ENCODE measurements at places on chromosomes 7 and 10.

- no peak overlapping the region for H3K27ac ChIP-seq
- H3K4me1 ChIP-seq = no peaks in the 10 kb centered on the region
- no peaks in the 10 kb centered on the region for H3K36me3 ChIP-seq
- no peak for DNase-seq
- H3K4me3 ChIP-seq = no peak overlapping the region
Observed at GRCh38 chr7:35519971-35520809, 174.7 kb downstream of the HERPUD2 start.

DNA sequence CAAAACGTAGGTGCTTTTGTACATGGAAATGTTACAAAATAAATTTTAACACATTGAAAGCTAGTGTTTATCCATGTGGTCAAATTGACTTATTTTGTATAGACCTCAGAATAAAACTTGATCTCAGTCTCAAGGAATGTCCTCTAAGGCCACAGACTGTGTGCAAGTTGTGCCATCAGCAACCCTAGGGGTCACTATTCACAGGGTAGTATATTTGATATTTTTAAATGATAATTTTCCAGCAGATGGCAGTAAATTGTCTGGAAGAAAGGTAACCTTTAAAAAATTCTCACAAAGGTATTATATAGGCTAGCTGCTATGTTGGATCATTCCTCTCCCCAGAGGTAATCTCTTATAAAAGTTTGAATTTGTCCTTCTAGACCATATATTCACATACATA lies 12.9 kb upstream of the SNX10 start:
- H3K27me3 ChIP-seq = no peaks in the 10 kb centered on the region
- H3K4me1 ChIP-seq = peaks cover 22% of the 10 kb centered on the region
- peak overlapping the region; percentile 63 for H3K27ac ChIP-seq

DNA sequence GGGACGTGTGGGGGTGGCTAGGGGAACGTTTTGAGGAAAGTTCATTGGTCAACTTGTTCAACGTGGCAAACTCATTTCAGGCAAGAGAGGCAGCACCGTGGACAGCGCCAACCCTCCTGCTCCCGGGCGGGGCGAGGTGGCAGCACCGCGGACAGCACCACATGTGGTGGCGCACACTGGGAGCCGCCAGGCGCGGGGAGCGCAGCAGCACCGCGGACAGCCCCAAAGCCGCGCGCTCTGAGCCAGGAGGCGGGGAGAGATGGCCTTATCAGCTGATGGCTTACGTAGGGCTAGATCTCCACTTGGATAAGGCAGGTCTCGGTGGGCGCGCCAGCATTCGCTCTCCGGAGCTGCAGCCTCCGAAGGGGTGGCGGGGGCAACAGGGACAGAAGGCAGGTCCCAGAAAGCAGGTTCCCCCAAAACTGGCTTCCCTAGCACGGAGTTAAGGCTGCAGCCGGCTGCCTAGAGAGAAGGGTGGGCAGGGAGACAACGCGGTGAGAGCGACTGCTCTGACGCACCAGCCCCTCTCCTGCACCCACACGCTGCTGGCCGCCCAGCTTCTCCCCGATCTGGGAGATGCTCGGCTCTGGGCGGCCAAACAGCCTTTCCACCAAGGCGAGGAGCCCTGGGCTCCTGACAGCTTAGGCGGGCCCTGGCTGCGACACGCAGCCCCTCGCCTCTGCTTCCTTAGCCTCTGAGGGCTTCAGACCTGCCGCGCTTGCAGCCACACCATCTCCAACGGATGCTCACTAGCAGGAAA lies at the start of gene HTR5A:
Gene HTR5A, plus strand, starts transcription at position 333 of the 760 bp plus-strand sequence. CDS start 576 bp downstream, outside the sequence.
- no peaks in the 10 kb centered on the region for H3K36me3 ChIP-seq
- peaks cover 25% of the 10 kb centered on the region for H3K27me3 ChIP-seq
- H3K27ac ChIP-seq = no peak within 1 kb of the TSS
- peak; percentile 80 for DNase-seq
- peaks cover 3% of the 10 kb centered on the region for H3K4me1 ChIP-seq

- H3K27me3 ChIP-seq = no peaks in the 10 kb centered on the region
- no peaks in the 10 kb centered on the region for H3K36me3 ChIP-seq
- no peak overlapping the region for H3K4me3 ChIP-seq
- no peak overlapping the region for H3K27ac ChIP-seq
Observed at GRCh38 chr10:20265146-20265545, 448.9 kb downstream of the PLXDC2 start.

GRCh38 chr10:131972474-131973071 lies 9.2 kb downstream of the BNIP3 start:
- H3K4me3 ChIP-seq = peak overlapping the region; percentile 63

DNA sequence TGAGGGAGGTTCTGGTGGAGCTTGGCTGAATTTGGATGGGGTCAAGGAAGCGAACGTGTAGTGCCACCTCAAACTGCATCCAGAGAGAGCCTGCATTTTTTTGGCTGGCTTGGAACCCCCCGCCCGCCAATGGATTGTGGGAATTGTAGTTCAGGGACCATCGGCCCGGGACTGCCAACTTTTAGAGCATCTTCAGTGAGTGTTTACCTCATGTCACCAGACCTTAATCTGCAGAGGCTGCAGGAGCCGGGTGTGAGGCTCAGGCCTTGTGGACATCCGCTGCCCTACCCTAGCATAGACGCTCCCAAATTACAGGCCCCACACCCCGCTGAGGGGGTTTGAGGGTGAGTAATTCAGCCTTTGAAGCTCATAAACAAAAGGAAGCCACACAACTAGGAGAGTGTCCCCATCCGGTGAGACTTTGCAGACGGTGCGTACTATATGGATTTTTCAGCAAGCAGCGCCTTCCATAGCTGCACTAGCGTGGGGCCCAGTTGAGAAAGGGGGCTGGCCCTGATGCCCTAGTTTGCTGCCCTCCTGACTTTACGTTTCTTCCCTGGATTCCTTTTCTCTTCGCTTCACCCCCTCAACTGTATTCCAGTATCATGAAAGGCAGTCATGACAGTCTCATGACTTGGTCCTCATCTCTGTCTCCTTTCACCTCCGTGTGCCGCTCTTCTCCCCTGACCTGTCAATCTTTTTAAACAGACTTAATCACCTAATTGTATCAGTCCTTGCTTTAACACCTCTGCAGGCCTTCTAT lies 717 bp downstream of the CNPY4 start:
- peak overlapping the region; percentile 99 for H3K27ac ChIP-seq
- no peak for DNase-seq
- H3K4me1 ChIP-seq = peaks cover 31% of the 10 kb centered on the region
- H3K27me3 ChIP-seq = no peaks in the 10 kb centered on the region
- no peaks in the 10 kb centered on the region for H3K36me3 ChIP-seq

GRCh38 chr7:113394856-113395255 lies 276.5 kb upstream of the SMIM30 start:
- no peaks in the 10 kb centered on the region for H3K27me3 ChIP-seq
- no peak overlapping the region for H3K4me3 ChIP-seq
- H3K36me3 ChIP-seq = peaks cover under 1% of the 10 kb centered on the region
- no peak overlapping the region for H3K27ac ChIP-seq
- no peaks in the 10 kb centered on the region for H3K4me1 ChIP-seq
- DNase-seq = no peak

- peak overlapping the region; percentile 60 for H3K4me3 ChIP-seq
- H3K27me3 ChIP-seq = no peaks in the 10 kb centered on the region
- peak overlapping the region; percentile 45 for H3K27ac ChIP-seq
- no peak for DNase-seq
- H3K4me1 ChIP-seq = peaks cover 56% of the 10 kb centered on the region
Observed at GRCh38 chr10:69202332-69202731, 17.8 kb upstream of the HKDC1 start.

GRCh38 chr7:141436139-141436538 lies 115.1 kb upstream of the AGK start:
- no peak for DNase-seq
- H3K27me3 ChIP-seq = peaks cover 26% of the 10 kb centered on the region
- H3K27ac ChIP-seq = no peak overlapping the region
- no peaks in the 10 kb centered on the region for H3K36me3 ChIP-seq
- no peaks in the 10 kb centered on the region for H3K4me1 ChIP-seq
- H3K4me3 ChIP-seq = no peak overlapping the region

DNA sequence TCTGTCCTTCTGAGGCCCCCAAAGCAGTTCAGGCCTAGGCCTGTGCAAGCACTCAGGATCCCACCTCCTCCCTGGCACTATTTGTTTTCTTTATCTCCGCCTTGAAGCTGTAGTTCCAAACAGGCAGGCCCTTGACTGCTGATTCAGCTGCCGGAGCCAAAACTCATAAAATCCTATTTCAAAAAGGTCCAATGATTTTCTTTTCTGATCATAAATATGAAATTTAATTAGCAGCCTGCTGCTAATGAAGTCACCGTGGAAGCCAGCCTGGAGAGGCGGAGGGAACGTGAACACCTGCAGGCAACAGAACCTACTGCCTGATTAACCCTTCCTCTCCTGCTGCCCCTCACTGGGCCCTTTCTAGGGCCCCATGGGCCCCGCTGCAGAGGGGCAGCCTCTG lies 60.1 kb downstream of the CARD11 start:
- H3K4me1 ChIP-seq = peaks cover 70% of the 10 kb centered on the region
- H3K27me3 ChIP-seq = no peaks in the 10 kb centered on the region
- H3K36me3 ChIP-seq = peaks cover 4% of the 10 kb centered on the region
- peak overlapping the region; percentile 83 for H3K27ac ChIP-seq
- peak overlapping the region; percentile 39 for H3K4me3 ChIP-seq

DNA sequence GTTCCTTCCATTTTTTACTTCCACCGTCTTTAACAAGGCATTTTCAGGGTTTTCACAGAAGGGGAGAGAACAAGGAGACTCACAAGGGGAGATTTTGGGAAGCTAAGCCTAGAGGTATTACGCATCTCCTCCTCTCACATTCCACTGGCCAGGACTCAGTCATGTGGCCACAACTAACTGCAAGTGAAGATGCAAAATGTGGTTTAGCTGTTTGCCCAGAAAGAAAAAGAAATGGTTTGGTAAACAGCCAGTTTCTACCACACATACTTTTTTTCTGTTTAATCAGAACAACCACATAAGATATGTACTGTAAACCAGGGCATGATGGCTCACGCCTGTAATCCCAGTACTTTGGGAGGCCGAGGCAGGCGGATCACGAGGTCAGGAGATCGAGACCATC lies 21.4 kb upstream of the HELLS start:
- no peak for DNase-seq
- no peak overlapping the region for H3K4me3 ChIP-seq
- no peaks in the 10 kb centered on the region for H3K4me1 ChIP-seq

DNA sequence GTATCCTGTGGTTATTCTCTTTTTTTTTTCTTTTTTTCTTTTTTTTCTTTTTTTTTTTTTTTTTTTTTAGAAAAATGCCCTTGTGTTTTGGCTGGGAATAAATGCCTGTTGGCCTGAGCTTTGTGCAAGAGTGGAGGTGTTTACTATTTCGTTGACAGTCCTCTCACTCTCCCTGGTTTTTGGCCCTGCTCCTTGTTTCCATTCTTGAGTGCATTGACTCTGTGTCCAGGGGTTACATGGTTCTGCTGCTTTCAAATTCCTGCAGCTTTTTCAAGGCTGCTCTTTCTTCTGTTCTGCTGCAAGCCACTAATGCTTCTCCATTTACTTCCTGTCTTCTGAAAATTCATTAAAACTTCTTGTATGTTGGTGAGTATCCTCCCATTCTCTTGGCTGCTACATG lies 59.7 kb upstream of the TBX20 start:
- no peak for DNase-seq
- no peaks in the 10 kb centered on the region for H3K4me1 ChIP-seq
- H3K27ac ChIP-seq = no peak overlapping the region
- H3K36me3 ChIP-seq = no peaks in the 10 kb centered on the region

GRCh38 chr7:17178545-17178944 lies 119.9 kb upstream of the AHR start:
- H3K27ac ChIP-seq = no peak overlapping the region
- peaks cover 6% of the 10 kb centered on the region for H3K27me3 ChIP-seq
- no peaks in the 10 kb centered on the region for H3K4me1 ChIP-seq
- H3K4me3 ChIP-seq = no peak overlapping the region
- DNase-seq = no peak

- H3K36me3 ChIP-seq = no peaks in the 10 kb centered on the region
- H3K4me3 ChIP-seq = no peak overlapping the region
- DNase-seq = no peak
- no peaks in the 10 kb centered on the region for H3K4me1 ChIP-seq
- H3K27me3 ChIP-seq = no peaks in the 10 kb centered on the region
- H3K27ac ChIP-seq = no peak overlapping the region
Observed at GRCh38 chr7:82362129-82362706, 81.4 kb downstream of the CACNA2D1 start.

DNA sequence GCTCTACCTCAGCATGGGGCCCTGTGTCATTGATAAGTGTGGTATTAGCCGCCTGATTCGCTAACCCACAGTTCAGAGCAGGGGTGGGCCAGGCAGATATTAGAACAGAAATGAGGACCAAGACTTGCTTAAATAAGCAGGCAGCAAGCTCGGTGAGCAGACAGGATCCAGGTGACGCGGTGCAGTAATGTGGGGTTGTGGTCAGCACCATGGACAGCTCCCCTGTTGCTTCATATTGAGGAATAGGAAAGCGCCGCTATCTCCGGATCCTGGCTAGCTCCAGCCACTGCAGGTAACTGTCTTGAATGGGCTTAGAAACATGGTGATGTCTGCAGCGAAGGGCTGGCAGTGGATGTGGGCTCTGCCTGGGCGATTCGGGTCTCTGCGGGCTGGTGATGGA lies 51.3 kb upstream of the GPR26 start:
- no peak overlapping the region for H3K4me3 ChIP-seq
- H3K27ac ChIP-seq = no peak overlapping the region
- no peaks in the 10 kb centered on the region for H3K36me3 ChIP-seq

DNA sequence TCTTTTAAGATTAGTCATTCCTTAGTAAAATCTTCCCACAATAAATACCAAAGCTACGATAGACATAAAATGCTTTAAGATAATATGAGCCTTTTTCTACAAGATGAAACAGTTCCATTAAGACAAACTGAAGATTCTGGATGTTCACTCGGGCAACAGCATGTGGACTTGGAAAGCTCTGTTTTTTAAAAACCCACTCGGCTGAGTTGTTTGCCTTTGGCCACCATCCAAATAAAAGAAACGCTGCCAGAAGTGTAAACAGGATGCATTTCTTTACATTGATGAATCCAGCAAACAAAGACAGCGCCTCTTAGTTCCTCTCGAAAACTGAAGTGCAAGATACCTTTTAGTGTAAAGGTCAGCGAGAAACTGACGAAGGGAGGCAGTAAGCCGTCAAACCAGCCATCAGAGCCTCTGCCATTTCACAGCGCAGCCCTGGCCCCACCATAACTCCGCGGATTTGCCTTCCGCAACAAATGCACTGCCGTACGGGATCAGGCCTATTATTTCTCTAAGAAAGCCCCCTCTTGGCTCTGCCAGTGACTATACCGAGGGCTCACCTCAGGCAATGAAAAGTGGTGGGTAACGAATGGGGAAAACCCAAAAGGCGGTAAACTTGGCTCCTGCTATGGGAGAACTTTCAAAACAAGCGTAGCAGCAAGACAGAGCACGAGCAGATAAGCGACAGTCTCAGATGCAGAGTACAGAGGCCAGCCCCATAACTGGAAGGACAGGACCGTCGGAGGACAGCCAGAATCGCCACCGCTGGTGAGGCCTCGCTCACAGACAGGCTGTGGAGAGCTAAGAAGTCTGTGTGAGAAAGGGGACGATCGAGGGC lies 41.4 kb downstream of the GNA12 start:
- no peak overlapping the region for H3K4me3 ChIP-seq
- H3K4me1 ChIP-seq = peaks cover 12% of the 10 kb centered on the region
- no peaks in the 10 kb centered on the region for H3K36me3 ChIP-seq
- DNase-seq = no peak
